ENCODE measurements at places on chromosomes 5 and 9. TPM values are rescaled to one million over a fixed set of nuclear protein-coding genes. Genes with fewer than 3 reads are reported as not detected.

DNA sequence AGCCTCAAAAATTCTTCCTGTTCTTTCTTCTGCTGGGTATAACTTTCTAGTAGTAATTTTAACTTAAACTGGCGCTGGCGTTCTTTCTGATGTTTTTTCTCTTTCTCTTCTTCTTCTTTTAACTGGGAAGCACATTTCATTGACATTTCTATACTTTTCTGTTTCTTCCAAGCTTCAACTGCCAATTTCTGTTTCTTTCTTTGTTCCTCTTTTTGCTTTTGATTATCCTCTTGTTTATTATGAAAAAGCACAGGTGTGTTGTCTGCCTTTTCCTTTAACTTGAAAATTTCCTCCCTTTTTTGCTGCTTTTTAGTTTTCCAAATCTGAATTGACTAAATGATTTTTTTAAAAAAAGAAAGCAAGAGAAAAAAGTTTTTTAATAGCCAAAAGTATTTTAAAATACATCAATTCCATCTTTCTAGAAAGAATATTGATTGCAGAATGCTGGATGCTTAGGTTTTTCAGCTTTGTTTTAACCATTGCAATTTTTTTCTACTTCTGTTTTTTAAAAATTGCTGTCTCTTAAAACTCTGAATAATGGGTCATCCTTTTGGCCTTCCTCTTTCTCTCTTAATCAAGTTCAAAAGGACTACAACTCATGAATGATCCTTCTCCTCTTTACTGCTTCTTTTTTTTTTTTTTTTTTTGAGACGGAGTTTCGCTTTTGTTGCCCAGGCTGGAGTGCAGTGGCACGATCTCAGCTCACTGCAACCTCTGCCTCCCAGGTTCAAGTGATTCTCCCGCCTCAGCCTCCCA lies 8.8 kb upstream of the PGGT1B start:
- DNase-seq = no peak
- no peak overlapping the region for H3K27ac ChIP-seq
- H3K36me3 ChIP-seq = peaks cover 12% of the 10 kb centered on the region

CTXN3 gene
- total RNA-seq = not detected

ARID3C gene
- not detected for total RNA-seq

DNA sequence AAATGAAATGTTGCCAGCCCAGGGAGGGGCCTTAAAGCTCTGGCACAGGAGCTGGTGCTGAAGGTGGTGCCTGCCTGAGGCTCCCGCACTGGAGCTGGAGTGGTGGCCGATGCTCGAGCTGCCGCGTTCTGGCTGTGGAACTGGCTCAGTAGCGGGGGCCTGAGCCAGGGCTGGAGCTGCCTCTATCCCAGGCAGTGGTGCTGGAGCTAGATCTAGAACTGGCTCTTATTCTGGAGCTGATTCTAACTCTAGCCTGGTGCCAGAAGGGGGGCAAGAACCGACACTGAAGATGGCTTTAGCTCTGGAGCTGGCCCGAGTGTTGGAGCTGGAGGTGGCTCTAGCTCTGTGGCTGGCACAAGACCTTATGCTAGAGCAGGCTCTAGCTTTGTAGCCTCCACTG lies 19.2 kb downstream of the OBP2B start:
- DNase-seq = no peak
- peaks cover 34% of the 10 kb centered on the region for H3K27me3 ChIP-seq
- H3K4me1 ChIP-seq = peaks cover 4% of the 10 kb centered on the region
- no peak overlapping the region for H3K27ac ChIP-seq

DNA sequence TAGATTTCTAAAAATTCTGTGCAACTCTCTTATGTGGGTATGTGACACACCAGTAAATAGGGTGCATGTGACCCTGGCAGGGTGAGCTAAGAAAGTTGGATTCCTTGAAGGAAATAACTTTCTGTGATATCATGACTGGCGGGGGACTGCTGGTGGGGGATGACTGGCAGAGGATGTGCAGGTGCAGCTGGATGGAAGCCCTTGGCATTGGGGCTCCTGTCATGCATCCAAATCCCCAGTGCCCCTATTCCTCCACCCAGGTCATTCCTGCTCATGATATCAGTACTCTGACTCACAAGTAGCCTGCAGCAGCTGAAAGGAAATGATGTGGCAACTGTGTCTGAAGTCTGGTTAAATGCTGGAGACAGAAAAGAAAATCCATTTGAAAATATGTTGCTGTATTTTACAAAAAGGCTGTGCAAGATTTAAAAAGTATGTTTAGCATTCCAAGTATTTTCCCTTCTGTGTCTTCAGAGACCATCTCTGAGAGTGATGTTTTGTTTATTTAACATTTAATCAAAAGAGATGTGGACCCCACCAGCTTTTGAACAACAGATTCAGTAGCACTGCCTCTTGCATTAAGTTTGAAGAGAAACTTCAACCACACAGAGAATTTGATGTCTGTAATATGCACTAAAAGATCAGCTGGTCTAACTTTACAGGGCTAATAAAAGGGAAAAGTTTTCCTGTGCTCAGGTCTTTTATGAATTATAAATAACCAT lies 17.9 kb upstream of the ZSWIM6 start:
- H3K36me3 ChIP-seq = no peaks in the 10 kb centered on the region
- no peak for DNase-seq
- no peak overlapping the region for H3K27ac ChIP-seq

Data from K562 (cell line).